ENCODE measurements at places on chromosomes 16 and 17. TPM values are rescaled to one million over a fixed set of nuclear protein-coding genes. Genes with fewer than 3 reads are reported as not detected.
A peak's percentile ranks its signal among the peaks of the same experiment; 100 is the strongest.

Gene HSPB9
- 0.95 TPM for total RNA-seq

Gene KRT33A
- not detected for total RNA-seq

Gene FBXO39
- 1.6 TPM for total RNA-seq

Gene SP6
- 1.8 TPM for total RNA-seq

Gene TIMM22
- 11.3 TPM for total RNA-seq

DNA sequence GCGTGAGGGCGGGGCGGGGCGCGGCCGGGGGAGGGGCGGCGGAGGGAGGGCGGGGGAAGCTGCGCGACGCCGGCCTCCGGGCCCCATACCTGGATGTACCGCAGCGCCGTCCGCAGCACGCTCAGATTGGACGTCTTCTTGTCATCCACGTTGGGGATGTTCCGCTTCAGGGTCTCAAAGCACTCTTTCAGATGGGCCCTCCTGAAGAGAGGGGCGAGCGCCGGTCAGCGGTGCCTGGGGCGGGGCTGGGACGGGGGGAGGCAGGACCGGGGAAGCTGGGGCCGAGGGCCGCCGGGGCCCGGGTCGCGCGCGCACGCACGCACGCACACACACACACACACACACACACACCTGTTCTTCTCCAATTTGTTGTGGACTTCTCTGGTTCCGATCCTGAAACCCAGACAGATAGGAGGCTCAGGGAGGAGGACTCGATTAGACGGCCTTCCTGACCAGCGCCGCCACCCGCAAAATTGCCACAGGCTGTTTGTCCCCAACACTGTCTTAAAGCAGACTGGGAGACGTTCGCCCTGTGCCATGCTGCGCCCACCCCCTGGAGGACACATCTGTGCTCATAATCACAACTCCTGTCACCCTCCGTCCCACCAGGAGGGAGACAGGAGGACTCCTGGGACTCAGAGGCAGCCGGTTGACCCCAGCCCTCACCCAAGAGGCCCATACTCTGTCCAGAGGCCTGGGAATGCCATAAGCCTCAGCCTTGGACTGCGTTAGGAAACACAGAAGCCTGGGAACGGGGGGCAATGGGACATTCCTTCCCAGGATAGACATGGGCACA is 6.7 kb downstream of the MNT start:
- H3K4me1 ChIP-seq, result peaks cover 35% of the 10 kb centered on the region
- H3K27ac ChIP-seq, result peak overlapping the region; percentile 99
- no peaks in the 10 kb centered on the region for H3K27me3 ChIP-seq
- peak overlapping the region; percentile 50 for H3K4me3 ChIP-seq
- H3K36me3 ChIP-seq, result no peaks in the 10 kb centered on the region
- DNase-seq, result no peak

DNA sequence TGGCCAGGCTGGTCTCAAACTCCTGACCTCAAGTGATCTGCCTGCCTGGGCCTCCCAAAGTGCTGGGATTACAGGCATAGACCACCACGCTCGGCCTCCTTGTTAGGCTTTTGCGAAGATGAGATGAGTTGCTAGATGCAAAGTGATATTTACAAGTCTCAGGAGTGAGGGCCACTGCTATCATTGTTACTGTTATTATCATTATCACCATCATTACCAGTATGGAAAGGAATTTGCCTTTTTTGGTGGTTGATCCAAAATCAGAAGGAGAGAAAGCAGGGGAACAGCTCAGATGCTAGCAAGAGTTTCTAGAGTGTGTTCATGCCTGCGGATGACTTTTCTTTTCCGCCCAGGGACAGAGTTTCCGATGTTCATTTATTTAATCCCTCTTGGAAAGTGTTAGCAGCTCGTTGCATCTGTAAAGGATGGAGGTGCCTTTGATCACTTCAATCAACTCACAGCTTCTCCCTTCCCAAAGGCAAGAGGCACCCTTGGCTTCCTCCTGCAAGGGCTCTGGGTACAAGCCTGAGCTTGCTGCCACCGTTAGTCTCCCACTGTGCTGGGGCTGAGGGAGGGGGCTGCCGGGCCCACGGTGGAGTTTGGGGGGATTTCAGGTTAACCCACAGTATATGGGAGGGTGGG is 21.6 kb downstream of the ITPRIPL2 start:
- no peak for DNase-seq
- no peak overlapping the region for H3K27ac ChIP-seq
- H3K4me3 ChIP-seq, result no peak overlapping the region
- H3K36me3 ChIP-seq, result no peaks in the 10 kb centered on the region
- H3K27me3 ChIP-seq, result no peaks in the 10 kb centered on the region
- peaks cover 3% of the 10 kb centered on the region for H3K4me1 ChIP-seq

DNA sequence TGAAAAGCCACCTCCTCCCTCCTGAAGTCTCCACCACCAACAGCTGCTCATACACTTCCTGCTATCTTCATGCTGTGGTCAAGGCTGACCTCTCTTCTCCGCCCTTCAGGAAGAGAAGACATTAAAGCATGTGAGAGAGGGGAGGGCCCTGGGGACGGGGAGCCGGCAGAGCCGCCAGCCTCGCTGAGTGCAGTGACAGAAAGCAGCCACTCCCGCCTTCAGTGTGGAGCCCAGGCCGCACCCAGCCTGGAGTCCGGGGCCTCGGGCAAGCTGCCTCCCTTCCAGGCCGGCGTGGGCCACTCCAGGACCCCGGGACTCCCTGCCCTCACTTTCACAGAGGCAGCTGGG is 94.7 kb upstream of the TNRC6C start:
- H3K27me3 ChIP-seq, result no peaks in the 10 kb centered on the region
- H3K4me3 ChIP-seq, result no peak overlapping the region
- no peak overlapping the region for H3K27ac ChIP-seq
- peaks cover 6% of the 10 kb centered on the region for H3K4me1 ChIP-seq

GRCh38 chr16:85211271-85211801 is 99.1 kb upstream of the CIBAR2 start:
- peaks cover 36% of the 10 kb centered on the region for H3K4me1 ChIP-seq
- peak; percentile 45 for DNase-seq
- no peaks in the 10 kb centered on the region for H3K27me3 ChIP-seq
- no peaks in the 10 kb centered on the region for H3K36me3 ChIP-seq

- peaks cover 2% of the 10 kb centered on the region for H3K4me1 ChIP-seq
- H3K27me3 ChIP-seq, result no peaks in the 10 kb centered on the region
- peak overlapping the region; percentile 73 for H3K27ac ChIP-seq
- no peaks in the 10 kb centered on the region for H3K36me3 ChIP-seq
- peak; percentile 68 for DNase-seq
Observed at GRCh38 chr17:75047398-75048098, 523 bp downstream of the KCTD2 start.

DNA sequence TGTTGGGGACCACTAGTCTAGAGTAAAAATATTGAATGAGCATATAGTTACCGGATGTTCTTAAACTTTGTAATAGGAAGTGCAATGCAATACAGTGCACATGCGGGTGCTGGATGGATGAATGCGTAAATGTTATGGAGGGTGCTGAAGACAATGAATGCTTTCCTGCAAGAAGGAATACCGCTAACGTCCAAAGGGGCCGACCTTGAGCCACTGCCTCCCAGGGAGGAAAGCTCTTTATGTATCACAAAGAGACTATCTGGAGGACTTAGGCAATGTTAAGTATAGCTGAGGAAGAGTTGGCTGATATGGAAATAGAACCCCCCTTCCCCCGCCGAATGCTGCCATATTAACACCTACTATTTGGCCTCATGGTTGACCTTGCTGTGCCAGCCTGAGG is 27.5 kb upstream of the SHCBP1 start:
- H3K4me1 ChIP-seq, result no peaks in the 10 kb centered on the region
- H3K4me3 ChIP-seq, result no peak overlapping the region
- no peak for DNase-seq
- no peaks in the 10 kb centered on the region for H3K36me3 ChIP-seq
- H3K27ac ChIP-seq, result no peak overlapping the region

- H3K27ac ChIP-seq, result no peak overlapping the region
- no peaks in the 10 kb centered on the region for H3K4me1 ChIP-seq
- DNase-seq, result no peak
- H3K36me3 ChIP-seq, result no peaks in the 10 kb centered on the region
- no peaks in the 10 kb centered on the region for H3K27me3 ChIP-seq
Observed at GRCh38 chr16:81810361-81810760, 31.3 kb downstream of the PLCG2 start.

- no peaks in the 10 kb centered on the region for H3K27me3 ChIP-seq
- H3K4me3 ChIP-seq, result no peak overlapping the region
- no peak overlapping the region for H3K27ac ChIP-seq
- DNase-seq, result no peak
- H3K36me3 ChIP-seq, result no peaks in the 10 kb centered on the region
Observed at GRCh38 chr16:53768593-53768992, 64.6 kb downstream of the FTO start.

DNA sequence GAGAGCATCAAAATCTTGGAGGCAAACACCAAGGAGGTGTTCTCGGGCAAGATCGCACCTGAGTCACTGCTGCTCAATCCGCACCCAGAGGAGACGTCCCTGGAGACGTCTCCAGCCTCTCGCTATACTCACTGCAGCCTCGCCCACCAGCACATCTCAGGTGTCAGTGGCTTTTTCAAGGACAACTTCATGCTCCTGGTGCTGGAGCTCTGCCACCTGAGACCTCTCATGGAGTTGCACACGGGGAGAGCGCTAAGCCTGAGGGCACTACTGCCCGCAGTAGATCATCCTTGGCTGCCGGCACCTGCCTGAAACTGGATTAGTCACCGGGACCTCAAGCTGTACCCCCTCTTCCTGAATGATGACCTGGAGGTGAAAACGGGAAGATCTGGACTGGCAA is 2.6 kb upstream of the MBTPS1 start:
- no peak for DNase-seq
- no peak overlapping the region for H3K27ac ChIP-seq
- no peaks in the 10 kb centered on the region for H3K27me3 ChIP-seq
- H3K36me3 ChIP-seq, result no peaks in the 10 kb centered on the region

GRCh38 chr16:4372578-4373355 is 1.1 kb downstream of the VASN start:
- H3K4me1 ChIP-seq, result peaks cover 48% of the 10 kb centered on the region
- no peaks in the 10 kb centered on the region for H3K36me3 ChIP-seq
- peak overlapping the region; percentile 78 for H3K4me3 ChIP-seq
- H3K27me3 ChIP-seq, result no peaks in the 10 kb centered on the region

DNA sequence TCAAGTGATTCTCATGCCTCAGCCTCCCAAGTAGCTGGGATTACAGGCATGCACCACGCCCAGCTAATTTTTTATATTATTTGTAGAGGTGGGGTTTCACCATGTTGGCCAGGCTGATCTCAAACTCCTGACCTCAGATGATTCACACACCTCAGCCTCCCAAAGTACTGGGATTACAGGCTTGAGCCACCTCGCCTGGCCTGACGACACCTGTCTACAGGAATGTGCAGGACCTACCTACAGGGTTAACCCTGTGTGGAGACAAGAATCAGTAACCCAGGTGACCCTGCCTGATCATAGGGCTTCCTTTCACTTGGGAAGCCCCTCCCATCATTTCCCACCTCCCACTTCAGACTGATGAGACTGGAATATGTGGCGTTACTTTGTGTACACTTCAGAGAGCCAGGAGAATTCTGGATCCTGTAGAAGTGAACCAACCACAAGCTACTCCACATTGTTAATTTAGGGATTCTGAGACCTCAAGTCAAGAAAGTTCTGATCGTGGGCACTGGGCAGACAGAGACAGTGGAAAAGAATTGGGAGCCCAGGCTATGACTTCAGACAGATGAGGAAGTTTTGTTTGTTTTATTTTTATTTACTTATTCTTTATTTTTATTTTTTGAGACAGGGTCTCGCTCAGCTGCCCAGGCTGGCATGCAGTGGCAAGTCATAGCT is 5.7 kb upstream of the MILR1 start:
- no peak overlapping the region for H3K27ac ChIP-seq
- no peak overlapping the region for H3K4me3 ChIP-seq
- no peaks in the 10 kb centered on the region for H3K36me3 ChIP-seq
- H3K27me3 ChIP-seq, result no peaks in the 10 kb centered on the region

DNA sequence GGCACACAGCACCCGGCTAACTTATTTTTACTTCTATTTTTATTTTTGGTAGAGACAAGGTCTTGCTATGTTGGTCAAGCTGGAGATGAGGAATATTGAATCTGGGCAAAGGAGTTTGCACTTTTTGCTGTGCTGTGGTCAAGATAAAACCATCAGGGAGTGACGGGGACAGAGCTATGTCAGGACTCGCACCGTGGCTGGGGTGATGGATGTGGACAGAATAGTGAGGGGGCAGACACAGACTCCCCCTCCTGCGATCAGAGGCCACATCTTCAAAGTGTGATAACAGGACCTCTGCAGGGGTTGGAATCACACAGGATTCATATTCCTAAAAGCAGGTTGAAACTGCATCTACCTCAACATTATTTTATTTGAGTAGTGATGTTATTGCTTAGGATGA is 25.6 kb downstream of the IL21R start:
- no peak for DNase-seq
- no peak overlapping the region for H3K27ac ChIP-seq
- no peaks in the 10 kb centered on the region for H3K36me3 ChIP-seq

GRCh38 chr17:40111221-40112128 is 10.3 kb upstream of the MSL1 start:
- DNase-seq, result peak; percentile 96
- no peaks in the 10 kb centered on the region for H3K36me3 ChIP-seq
- no peak overlapping the region for H3K4me3 ChIP-seq
- H3K27ac ChIP-seq, result peak overlapping the region; percentile 91
- no peaks in the 10 kb centered on the region for H3K27me3 ChIP-seq

DNA sequence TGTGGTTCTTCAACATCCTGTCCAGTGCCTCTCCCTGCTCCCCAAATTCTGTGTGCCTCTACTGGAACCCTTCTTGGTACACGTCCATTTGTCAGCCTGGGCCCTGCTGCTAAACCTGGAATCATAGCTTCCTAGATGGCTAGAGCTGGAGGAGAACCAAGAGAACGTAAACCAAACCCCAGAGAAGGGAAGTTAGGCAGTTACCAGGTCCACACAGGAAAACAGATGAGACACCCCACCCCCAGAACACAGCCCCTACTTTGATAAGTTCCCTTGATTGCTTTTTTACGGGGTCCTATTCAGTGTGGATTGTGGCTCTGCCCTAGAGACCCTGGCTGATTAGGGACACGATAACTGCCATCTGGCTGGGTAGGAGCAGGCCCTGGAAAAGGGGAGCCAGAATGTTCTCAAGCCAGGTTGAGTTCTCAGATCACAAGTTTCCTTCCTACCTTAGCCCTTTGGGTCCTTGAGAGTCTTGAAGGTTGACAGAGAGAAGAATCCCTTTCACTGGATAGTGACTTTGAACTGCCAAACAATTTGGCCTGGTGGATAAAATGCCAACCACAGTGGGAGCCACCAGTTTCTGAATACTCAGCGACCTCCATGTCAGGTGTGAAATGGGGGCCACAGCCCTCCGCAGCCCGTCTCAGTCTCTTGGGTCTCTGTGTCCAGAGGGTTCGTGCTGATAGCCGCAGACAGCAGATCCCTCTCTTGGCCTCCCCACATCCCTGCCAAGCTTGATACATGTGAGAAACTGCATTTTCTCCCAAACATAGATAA is 7.9 kb downstream of the TBX4 start:
- no peak for DNase-seq
- H3K36me3 ChIP-seq, result no peaks in the 10 kb centered on the region
- H3K4me1 ChIP-seq, result peaks cover 3% of the 10 kb centered on the region
- H3K27ac ChIP-seq, result no peak overlapping the region
- H3K4me3 ChIP-seq, result no peak overlapping the region

DNA sequence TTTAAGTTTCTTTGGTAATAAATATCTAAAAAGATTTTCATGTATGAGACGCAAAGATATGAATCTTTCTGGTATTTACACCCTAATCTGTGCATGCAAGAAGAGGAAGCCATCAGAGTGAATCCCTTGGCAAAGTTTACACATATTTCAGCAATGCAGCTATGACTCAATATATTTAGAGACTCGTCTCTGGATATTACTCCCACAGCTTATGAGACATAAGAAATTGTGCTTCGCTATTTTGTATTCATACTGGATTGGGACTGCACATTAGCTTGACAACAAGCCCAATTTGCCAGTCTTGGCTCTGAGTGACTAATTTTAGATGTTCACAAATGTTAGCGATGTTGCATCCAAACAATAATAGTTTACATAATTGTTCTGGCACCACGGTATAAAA is 532.0 kb downstream of the CDH11 start:
- no peaks in the 10 kb centered on the region for H3K27me3 ChIP-seq
- H3K36me3 ChIP-seq, result no peaks in the 10 kb centered on the region
- DNase-seq, result no peak
- H3K27ac ChIP-seq, result no peak overlapping the region
